ENCODE measurements at places on chromosomes 3 and 15.

DNA sequence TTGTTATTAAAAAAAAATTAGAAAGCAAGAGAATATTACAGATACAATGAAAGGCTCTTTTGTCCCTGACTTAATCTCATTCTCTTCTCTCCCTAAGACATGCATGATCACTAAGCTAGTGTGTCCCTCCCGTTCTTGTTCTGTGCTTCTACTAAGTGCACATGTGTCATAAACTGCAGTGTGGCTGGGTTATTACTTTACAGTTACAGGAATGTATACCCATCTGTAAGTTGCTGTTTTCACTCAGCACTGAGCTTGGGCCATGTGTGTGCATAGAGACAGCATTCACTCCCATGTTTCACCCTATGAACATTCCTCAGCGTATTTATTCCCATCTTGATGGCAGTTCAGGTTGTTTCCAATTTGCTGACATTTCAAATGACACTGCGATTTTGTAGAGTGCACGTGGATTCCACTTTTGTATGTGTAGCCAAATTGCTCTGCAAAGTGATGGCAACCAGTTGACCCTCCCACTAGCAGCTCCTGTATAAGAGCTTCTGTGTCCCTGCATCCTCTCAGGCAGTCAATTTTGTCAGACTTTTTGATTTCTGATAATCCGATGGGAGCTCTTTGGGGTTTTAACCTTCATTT lies 145.8 kb upstream of the UBE2E1 start:
- DNase-seq: no peak

DNA sequence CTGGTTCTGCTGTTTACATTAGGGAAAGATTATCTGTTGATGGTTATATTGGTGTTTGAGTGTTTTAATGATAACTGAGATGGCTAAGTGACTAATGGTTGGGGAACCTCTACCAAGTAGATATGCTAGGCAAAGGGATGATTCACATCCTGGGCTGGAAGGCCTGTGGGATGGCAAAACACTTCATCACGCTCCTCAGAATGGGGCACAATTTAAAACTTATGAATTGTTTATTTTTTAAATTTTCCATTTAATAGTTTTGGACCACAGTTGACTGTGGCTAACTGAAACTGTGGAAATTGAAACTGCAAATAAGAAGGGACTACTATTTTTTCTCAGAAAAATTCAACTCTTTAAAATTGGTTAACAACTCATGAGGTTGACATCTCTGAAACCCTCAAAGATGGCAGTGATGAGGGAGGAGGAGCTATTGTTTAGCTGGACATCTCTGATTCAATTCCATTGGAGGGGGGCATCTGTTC lies 100.5 kb upstream of the ZBED2 start:
- no peak for DNase-seq

- DNase-seq: no peak
These were observed 63.0 kb downstream of the SFMBT1 start for GRCh38 chr3:52982839-52983238.

DNA sequence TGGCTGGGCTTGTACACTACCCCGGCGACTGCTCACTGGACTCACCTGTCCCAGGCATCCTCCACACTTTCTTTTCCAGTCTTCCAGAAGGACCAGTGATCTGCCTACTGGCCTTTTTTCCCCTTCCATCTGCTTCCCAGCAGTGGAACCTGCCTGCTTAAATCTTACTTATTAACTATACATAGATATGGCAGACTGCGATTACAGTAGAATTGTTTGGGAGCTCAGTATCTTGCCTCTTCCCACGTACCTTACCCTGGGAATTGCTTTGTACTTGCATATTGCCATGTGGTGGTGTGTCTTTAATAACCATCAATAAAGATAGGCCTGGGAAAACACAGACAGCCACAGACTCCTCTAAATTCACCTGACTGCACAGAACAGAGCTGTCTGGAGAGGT lies 11.8 kb upstream of the HES1 start:
- DNase-seq: no peak

DNA sequence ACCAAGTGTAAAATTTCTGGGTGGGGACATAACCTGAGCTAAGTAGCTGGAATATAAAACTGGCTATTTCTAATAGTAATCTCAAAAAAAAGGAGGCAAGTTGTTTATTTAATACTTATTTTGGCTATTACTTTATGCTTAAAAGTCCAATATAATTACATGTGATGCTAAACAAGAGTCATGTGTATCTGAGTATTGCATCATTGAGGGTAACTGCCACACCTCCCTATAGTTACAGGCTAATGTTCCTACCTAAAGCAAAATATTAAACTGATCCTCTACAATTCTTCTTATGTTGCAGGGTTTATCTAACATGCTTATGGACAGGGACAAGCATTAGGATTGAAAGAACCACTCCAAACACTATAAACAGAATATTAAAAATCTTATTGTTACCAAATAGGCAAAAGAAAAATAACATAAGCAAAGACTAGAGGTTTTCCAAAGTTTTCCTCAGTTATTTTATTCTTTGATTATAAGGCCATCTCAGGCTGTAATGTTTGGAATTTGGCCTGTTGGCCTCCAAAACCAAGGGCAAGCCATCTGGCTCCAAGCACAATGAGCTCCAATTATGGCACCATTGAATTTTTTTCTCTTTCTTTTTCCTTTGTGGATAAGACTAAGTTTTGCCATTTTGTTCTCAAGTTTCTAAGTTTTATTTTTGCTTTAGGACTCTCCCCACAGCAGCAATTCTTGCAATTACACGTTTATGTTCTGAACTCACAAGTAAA lies 75.8 kb upstream of the ABI3BP start:
- no peak for DNase-seq

DNA sequence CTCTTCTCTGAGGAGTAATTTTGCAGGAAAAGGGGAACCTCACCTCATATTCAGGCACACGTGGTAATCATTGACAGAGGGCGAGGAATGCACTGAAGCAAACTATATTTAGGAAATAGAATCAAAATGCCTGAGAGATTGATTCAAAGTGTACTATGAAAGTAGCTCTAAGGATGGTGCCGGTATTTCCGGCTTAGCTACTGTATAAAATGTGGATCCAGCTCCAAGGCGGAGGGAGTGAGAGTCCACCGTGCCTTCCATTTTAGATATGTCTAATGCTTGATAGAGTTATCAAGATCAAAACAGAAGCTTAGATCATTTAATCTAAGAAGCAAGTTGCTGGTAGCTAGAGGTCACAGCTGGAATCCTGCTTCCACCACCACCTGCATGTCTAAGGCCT lies 33.0 kb downstream of the GOLIM4 start:
- no peak for DNase-seq

- no peak for DNase-seq
These were observed 77.1 kb upstream of the MEX3B start for GRCh38 chr15:82122746-82123400.

GRCh38 chr3:15064299-15064834 lies 748 bp downstream of the MRPS25 start:
- DNase-seq: peak; percentile 41

GRCh38 chr3:185216607-185216958 lies 37.3 kb downstream of the EHHADH start:
- no peak for DNase-seq

- DNase-seq: no peak
These were observed 18.7 kb downstream of the NR2F2 start for GRCh38 chr15:96349034-96349856.

GRCh38 chr3:65751123-65751700 lies 287.5 kb downstream of the MAGI1 start:
- no peak for DNase-seq

DNA sequence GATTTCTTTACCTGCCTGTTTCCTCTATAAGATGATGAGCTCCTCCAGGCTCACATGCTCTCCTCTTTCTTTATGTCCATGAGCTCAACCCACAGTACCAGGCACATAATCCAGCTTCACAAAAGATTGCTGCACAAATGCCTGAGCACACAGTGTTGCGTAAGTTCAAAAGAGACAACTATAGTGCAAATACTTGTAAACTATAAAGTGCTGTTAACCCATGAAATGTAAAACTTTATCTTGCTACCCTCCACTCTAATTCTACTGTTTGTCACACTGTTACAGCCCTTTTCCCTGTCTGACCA lies 101.0 kb upstream of the LPP start:
- DNase-seq: no peak

- DNase-seq: no peak
These were observed 42.0 kb upstream of the FEZF2 start for GRCh38 chr3:62415312-62415801.

GRCh38 chr15:60899322-60899966 lies 329.7 kb downstream of the RORA start:
- DNase-seq: peak; percentile 12

DNA sequence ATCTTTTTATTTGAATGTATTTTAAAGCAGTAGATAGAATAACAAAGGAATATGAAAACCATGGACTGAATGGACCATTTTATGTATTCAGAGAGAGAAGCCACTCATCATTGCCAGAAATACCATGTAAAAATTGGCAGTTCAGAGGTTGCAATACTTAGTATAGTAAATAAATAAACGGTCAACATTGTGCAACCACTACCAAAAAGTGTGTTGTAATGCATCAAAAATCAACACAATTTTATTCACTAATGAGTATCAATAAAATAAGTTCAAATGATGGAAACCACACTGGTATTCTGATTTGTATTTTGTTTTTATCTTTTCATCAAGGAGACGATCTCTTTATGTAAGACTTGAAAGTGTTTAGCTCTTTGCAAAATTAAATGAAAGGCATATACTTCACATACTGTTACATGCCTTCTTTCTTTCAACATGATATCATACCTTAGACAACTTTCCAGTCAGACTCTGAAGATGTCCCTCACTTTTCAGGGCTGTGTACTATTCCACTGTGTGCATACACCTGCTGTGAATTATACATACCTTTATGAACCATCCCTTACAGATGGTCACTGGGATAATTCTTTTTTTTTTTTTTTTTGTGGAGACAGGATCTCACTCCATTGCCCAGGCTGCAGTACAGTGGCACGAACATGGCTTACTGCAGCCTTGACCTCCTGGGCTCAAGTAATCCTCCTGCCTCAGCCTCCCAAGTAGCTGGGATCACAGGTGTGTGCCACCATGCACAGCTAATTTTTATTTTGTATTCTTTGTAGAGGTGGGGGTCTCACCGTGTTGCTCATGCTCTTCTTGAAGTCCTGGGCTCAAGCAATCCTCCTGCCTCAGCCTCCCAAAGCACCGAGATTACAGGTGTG lies 40.3 kb downstream of the CCK start:
- no peak for DNase-seq

DNA sequence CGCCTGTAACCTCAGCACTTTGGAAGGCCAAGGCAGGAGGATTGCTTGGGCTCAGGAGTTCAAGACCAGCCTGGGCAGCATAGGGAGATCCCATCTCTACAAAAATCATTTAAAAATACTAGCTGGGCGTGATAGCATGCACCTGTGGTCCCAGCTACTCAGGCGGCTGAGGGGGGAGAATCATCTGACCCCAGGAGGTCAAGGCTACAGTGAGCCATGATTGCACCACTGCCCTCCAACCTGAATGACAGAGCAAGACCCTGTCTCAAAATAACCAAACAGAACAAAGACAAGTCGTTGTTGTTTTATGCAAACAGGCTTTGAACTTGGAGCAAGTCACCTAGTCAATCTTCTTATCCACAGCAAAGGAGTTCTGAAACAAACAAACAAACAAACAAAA lies 82.0 kb upstream of the AKAP13 start:
- DNase-seq: no peak

GRCh38 chr15:41011055-41011815 lies 58.0 kb downstream of the CHAC1 start:
- no peak for DNase-seq

- no peak for DNase-seq
These were observed 3.0 kb downstream of the POMGNT2 start for GRCh38 chr3:43102773-43103480.

DNA sequence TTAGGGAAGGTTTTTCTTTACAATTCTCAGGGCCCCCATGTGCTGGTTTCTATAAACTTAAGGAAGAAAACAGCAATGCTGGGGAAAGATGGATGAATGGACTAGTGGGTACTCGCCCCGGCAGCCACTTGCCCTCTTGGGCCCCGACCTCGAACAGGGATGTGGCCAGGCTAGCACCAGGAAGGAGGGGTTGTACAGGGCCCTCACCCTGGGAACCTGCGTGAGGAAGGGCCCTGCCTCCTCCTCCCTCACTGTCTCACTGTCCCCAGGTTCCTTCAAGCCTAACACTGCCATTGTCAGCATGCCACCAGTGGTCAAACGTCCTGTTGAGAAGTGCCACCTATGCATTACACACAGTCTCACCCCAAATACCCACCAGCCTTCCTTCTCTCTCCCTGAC lies 9.1 kb downstream of the ADAMTS17 start:
- DNase-seq: no peak

DNA sequence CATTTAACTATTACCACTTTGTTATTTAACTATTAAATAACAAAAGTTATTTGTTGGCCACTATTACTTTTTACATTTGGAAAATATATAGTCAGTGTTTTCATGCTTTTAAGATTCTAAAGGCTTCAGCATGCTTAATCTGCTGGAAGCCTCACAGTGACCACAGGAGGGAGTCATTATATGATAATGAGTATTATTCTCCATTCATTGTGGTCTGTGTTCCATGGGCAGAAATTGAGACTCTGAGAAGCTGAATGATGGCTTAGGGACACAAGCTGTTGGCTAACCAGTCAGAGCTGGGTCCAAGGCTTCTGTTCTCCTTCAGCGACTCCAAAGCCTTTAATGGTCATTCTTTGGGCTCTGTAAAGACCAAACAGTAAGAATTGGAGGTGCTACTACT lies 64.7 kb downstream of the BFSP2 start:
- DNase-seq: no peak

DNA sequence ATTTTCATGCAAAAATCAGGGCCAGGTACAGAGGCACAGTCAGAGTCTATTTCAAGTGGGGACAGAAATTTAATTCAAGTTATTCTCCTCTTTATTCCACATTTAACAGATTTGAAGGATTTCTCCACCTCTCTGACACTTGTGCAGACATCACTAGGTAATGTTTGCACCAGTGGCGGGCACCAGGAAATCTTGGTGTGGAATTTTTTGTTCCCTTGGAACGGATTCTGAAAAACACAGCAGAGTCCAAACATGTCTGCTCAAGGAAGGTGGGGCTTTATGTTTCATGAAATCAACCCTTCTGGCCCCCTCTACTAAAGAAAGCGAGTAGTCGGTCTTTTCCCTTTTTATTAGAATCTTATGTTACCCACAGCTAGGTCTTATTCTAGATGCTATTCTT lies 271.2 kb upstream of the MDFIC2 start:
- no peak for DNase-seq

DNA sequence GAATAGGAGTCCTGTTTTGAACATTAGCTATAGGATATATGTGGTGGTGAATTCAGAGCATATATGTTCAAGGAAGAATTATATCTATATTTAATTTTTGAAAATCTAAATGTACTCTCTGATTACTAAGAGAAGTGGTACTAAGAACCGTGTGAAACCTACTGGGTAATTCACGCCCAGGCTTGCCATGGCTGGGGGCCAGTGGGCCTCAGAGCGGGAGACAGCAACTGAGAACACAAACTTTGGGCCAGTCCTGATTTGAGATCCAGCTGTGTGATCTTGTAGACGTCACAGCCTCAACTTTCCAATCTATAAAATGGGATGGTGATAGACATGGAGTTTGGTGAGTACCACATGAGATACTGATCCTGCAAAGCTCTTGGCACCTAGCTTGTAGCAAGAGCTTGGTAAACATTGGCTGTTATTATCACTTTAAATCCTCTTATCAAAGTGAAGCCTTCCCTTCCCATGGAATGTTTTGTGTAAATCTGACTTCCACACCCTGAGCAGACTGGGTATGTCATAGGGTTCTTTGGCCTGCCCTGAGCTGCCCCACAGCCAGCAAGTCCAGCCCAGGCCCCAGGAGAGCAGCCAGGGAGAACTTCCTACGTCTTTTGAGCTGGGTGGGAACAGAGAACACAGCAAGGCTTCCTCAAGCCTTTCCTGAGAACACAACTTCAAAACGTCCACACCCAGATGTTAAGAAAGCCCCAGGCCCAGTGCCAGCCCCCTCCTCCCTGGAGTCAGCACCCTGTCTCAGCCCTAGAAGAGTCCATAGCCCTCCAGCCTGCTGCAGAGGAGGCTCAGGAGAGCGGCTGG lies 8.2 kb upstream of the PAQR5 start:
- no peak for DNase-seq

All from GM12892 (cell line).